ENCODE measurements at places on chromosomes 2 and 18. TPM values are rescaled to one million over a fixed set of nuclear protein-coding genes. Genes with fewer than 3 reads are reported as not detected.

ADAM23 gene
- 0.03 TPM for total RNA-seq

CWC22 gene
- total RNA-seq: 4.6 TPM

RBM44 gene
- total RNA-seq: 0.13 TPM

DNAJC27 gene
- total RNA-seq: 1.9 TPM

COL4A3 gene
- 0.55 TPM for total RNA-seq

SP140 gene
- total RNA-seq: 1.2 TPM
